CD4-positive, alpha-beta T cell (primary cell): ENCODE measurements at places on chromosomes 6 and 20. TPM values are rescaled to one million over a fixed set of nuclear protein-coding genes. Genes with fewer than 3 reads are reported as not detected.

Gene MTFR2
- 1.2 TPM for total RNA-seq

Gene RIPPLY2
- total RNA-seq: not detected

Gene GPLD1
- total RNA-seq: 0.59 TPM

Gene ANKEF1
- total RNA-seq: 1.3 TPM

Gene ZSCAN16
- total RNA-seq: 7.4 TPM

Gene TMEM200A
- total RNA-seq: 0.34 TPM

Gene HTR1B
- total RNA-seq: not detected

Gene MYO6
- 1.1 TPM for total RNA-seq

Gene SEL1L2
- total RNA-seq: not detected

Gene MICB
- 14.3 TPM for total RNA-seq

Gene SRPK1
- 29.1 TPM for total RNA-seq

Gene VAPB
- 25.2 TPM for total RNA-seq

Gene BACH2
- total RNA-seq: 157 TPM

Gene IL17F
- not detected for total RNA-seq

Gene RNF8
- 5.9 TPM for total RNA-seq

Gene MLN
- not detected for total RNA-seq

Gene TCP1
- 212 TPM for total RNA-seq

Gene SYNDIG1
- not detected for total RNA-seq

Gene GGTLC1
- not detected for total RNA-seq

Gene DNMT3B
- 0.33 TPM for total RNA-seq

Gene CYP21A2
- total RNA-seq: 0.17 TPM

Gene RIMS1
- not detected for total RNA-seq

Gene ACTL10
- 0.55 TPM for total RNA-seq

Gene HLA-DQA2
- total RNA-seq: 0.71 TPM

Gene SCP2D1
- total RNA-seq: not detected

Gene PPDPF
- total RNA-seq: 249 TPM

Gene NDRG3
- total RNA-seq: 17.5 TPM

Gene WFDC2
- total RNA-seq: not detected

Gene ECT2L
- not detected for total RNA-seq

Gene AGER
- total RNA-seq: 23.5 TPM

Gene SIRPG
- 28.0 TPM for total RNA-seq

Gene SFT2D1
- total RNA-seq: 12.5 TPM

Gene SNRNP48
- total RNA-seq: 13.4 TPM

Gene BRD2
- 340 TPM for total RNA-seq

Gene VIP
- total RNA-seq: not detected

Gene SH3BGRL2
- 0.38 TPM for total RNA-seq

Gene MMUT
- total RNA-seq: 7.2 TPM

Gene ZBTB24
- total RNA-seq: 10.4 TPM

Gene RGS17
- total RNA-seq: not detected

Gene TFAP2C
- not detected for total RNA-seq

Gene CLVS2
- not detected for total RNA-seq

Gene FAXC
- not detected for total RNA-seq

Gene SMLR1
- not detected for total RNA-seq

Gene DLK2
- 0.36 TPM for total RNA-seq

Gene EEF1E1
- total RNA-seq: 14.7 TPM

Gene CST2
- total RNA-seq: not detected

Gene GJA10
- not detected for total RNA-seq

Gene LY6G6D
- not detected for total RNA-seq

Gene PRR18
- not detected for total RNA-seq

Gene SIRPD
- total RNA-seq: 0.55 TPM

Gene SOX18
- total RNA-seq: not detected

Gene FRMD1
- not detected for total RNA-seq

Gene LZTS3
- total RNA-seq: 22.2 TPM

Gene PNLDC1
- total RNA-seq: 0.14 TPM

Gene TCF19
- total RNA-seq: 4.1 TPM

Gene BPIFB1
- total RNA-seq: not detected

Gene GRM4
- 0.08 TPM for total RNA-seq
